ENCODE measurements at places on chromosomes 4 and X. TPM values are rescaled to one million over a fixed set of nuclear protein-coding genes. Genes with fewer than 3 reads are reported as not detected.

- DNase-seq: no peak
Measured at GRCh38 chr4:177770776-177771175, 328.5 kb upstream of the AGA start.

GRCh38 chrX:19902110-19902509 is 14.7 kb upstream of the SH3KBP1 start:
- no peak for DNase-seq

DNA sequence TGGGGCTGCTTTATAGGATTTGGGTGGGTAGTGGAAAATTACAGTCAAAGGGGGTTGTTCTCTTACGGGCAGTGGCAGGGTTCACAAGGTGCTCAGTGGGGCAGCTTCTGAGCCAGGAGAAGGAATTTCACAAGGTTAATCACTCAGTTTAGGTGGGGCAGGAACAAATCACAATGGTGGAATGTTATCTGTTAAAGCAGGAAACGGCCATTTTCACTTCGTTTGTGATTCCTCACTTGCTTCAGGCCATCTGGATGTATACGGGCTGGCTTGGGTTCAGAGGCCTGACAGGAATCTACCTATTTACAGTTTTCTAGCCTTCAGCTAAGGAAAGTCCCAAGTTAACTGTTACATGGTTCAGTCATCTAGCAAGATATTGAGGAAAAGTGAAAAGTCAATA is 1003.5 kb downstream of the STPG2 start:
- no peak for DNase-seq

CLTRN gene
- total RNA-seq: not detected

MAEA gene
- total RNA-seq: 114 TPM

All from transverse colon (tissue), 4 donors.